GM12878 (cell line): ENCODE measurements at places on chromosomes 2 and 18.

GRCh38 chr2:102130647-102130991 is 11.9 kb upstream of the IL1R1 start:
- DNase-seq: no peak

- DNase-seq: no peak
These were observed 686.8 kb downstream of the ZEB2 start for GRCh38 chr2:143833015-143833660.

GRCh38 chr2:235029054-235029453 is 77.2 kb downstream of the SH3BP4 start:
- no peak for DNase-seq

DNA sequence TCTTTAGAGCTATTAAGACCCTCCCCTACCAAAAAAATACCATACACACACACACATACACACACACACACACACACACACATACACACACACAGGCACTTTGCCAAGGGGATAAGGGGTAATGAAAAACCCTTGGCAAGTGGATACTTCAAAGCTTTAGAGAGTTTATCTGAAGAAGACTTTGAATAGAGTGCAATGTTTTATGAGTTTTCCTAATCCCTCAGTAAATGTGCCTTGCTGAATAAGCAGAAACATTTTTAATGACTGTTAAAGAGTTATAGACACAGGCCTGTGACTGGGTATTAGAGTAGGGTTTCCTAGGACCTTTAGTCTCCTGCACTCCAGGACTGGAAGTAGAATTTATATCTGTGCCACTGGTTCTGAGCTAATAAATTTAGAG is 75.5 kb upstream of the CTAGE1 start:
- no peak for DNase-seq

DNA sequence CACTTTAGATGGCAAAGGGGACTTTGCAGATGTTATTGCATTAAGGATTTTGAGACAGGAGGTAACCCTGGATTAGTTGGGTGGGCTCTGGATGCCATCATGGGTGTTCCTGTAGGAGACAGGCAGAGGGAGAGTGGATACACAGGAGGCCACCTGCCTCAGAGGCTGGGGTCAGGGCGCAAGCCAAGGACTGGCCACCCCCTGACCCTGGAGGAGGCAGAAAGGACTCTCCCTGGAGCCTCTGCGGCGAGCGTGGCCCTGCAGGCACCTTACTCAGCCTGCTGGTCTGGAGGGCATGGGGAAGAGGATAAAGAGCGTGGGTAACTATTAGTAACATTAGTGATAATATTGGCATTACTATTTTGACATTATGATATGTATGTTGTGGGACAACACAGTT is 21.6 kb upstream of the OTOS start:
- no peak for DNase-seq

GRCh38 chr18:48934415-48934722 is 16.4 kb downstream of the SMAD7 start:
- DNase-seq: no peak

DNA sequence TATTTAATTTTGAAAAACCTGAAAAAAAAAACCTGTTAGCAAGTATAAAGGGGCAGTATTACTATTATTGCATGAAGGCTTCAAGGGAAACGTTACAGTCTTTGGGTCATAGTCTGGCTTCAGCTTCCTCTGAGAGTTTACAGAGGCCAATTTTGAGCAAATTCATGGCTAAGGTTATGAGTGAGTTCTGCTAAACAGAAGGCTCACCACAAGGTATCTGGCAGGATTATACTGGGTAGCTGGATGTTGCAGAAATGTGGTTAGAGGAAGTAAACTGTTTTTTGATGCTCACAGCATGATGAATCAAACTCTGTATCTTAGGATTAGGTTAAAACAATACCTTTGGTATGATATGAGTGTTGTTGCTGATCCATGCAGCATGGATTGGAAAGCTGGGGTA is 9.3 kb downstream of the MRPL19 start:
- DNase-seq: no peak

GRCh38 chr2:609881-610280 is 67.3 kb downstream of the TMEM18 start:
- no peak for DNase-seq

- DNase-seq: no peak
These were observed 9.3 kb upstream of the MGAT5 start for GRCh38 chr2:134244587-134244986.

- DNase-seq: no peak
These were observed 1.9 kb downstream of the CYP26B1 start for GRCh38 chr2:72145658-72146329.

DNA sequence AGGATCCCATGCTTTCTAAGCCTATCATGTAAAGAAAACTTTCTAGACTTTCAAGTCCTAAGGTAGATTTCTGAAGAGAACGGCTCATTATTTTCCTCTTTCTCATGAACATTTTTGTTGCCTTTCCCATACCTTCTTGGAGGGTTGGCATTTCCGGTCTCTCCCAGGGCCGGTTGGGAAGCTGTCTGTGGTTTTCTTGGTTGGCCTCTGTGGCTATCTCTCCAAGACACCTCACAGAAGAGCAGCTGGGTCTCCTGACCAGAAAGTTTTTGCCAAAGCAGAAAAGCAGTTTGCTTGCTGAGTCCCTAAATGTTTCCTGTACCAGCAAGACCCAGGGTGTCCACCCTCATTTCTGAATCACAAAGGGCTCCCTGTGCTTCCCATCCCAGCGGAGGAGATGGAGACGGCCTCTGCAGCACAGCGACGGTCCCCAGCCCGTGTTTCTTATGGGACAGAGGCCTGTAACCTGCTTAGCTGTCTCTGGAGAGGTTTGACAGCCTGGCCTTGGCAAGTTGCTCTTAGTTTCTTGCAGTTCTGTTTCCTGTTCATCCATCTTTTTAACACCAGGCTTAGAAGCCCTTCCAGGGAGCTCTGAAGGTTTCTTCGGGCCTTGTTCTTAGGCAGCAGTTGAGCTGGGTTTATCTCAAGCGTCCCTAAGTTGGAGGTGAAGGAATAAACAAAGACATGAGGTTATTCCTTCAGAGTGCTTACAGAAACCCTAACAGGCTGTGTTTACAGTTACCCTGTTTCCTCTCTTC is 39.8 kb downstream of the GREB1 start:
- no peak for DNase-seq

DNA sequence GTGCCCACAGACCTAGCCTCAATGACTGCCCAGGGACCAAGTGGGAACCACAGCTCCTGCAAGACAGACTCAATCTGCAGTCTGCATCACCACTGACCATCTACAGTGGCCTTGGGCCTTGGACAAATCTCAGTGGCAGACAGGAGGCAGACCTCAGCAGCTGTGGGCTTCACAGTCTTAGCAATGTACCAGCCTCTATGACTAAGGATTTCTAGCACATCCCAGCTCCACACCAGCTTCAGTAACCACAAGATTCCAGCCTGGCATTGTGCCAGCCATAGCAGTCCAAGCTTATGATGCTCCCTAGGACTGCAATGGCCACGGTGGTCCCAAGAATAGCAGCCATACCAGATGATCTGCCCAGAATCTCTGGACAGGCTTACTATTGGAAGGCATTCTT is 19.6 kb upstream of the WDR75 start:
- no peak for DNase-seq

DNA sequence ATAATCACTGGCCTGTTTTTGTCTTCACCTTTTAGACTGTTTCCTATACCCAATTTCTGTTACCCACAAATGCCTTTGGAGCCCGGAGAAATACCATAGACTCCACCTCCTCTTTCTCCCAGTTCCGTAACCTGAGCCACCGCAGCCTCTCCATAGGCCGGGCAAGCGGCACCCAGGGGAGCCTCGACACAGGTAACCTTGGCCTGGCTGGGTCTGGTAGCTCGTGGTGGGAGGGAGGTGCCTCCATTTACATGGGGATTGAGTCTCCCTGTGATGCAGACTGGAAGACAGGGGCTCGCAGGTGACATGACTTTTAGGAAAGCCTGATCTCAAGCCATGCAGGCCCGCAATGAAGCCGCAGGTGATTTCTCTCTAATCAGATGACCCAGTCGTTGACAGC is 100.6 kb downstream of the CABLES1 start:
- DNase-seq: no peak

DNA sequence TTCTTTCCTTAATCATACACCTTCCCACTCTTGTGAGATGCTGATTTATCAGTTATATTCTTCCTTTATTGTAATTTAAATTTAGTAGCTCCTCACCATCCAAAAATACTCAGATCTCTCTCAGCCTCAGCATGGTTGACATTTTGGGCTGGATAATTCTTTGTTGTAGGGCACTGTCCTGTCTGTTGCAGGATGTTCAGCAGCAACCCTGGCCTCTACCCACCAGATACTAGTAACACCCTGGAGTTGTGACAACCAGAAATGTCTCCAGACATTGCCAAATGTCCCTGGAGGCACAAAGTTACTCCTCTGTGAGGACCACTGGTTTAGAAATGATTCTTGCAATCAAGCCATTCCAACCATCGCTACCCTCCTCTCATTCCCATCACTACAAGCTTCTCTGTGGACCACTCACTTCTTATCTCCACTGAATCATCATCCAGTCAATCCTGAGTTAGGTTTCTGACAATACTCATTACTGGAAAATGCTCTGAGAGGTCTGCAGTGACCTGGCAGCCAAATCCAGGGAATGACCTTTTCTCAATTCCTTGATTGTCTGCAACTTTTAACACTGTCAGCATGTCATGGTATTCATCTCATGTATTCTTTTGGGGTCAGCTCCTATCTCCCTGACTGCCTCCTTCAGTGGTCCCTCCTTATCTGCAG is 43.3 kb downstream of the OSBPL6 start:
- no peak for DNase-seq

GRCh38 chr2:49737606-49738005 is 583.3 kb upstream of the FSHR start:
- no peak for DNase-seq

GRCh38 chr2:25198209-25198525 is 29.8 kb upstream of the POMC start:
- DNase-seq: no peak

DNA sequence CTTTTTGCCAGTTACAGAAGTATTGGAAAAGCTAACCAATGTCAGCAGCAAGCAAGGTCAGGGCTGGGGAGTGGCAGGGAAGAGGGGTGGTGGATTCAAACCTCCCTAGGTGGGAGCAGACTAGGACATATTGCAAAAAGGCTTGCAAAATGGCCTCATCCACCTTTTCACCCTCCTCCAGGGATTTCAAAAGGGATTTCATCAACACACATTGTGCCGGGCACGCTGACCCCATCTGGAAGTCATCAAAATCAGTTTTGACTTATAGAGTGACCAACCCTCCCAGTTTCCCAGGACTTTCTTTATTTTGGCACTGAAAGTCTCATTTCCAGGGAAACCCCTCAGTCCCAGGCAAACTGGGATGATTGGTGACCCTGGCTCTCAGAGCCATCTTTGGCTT is 94.7 kb downstream of the BIN1 start:
- DNase-seq: no peak

- DNase-seq: no peak
These were observed 45.3 kb downstream of the ZC3H15 start for GRCh38 chr2:186531257-186531775.

DNA sequence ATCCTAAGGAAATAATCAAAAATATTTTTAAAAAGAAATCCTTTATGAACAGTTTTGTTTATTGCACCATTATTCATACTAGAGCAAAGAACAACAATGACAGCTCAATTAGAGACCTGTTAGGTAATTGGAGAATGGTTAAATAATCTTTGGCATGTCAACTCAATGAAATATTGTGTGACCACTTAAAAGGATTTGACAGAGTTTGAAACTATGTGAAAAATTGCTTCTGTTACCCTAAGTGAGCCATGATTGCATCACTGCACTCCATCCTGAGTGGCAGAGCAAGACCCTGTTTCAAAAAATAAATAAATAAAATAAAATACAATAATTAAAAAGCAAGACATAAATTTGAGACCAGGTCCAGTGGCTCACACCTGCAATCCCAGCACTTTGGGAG is 66.1 kb upstream of the ATP8B1 start:
- DNase-seq: no peak

DNA sequence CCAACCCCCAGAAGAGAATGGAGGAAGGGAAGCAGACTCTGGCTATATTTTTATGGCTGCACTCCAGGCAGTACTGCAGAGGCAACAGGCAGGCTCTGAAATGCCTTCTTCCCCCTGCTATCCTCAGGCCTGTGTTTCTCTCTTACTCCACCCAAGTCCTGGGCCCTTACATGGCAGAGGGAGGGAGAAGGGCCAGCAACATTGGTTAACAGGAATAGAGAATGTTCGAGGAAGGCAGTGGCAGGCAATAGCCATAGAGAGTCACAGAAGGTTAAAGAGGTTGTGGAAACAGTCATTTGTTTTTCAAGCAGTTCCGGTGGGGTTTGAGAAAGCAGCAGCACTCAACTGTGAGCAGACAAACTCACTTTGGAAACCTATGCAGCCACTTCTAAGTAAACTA is 15.1 kb upstream of the DARS1 start:
- no peak for DNase-seq

DNA sequence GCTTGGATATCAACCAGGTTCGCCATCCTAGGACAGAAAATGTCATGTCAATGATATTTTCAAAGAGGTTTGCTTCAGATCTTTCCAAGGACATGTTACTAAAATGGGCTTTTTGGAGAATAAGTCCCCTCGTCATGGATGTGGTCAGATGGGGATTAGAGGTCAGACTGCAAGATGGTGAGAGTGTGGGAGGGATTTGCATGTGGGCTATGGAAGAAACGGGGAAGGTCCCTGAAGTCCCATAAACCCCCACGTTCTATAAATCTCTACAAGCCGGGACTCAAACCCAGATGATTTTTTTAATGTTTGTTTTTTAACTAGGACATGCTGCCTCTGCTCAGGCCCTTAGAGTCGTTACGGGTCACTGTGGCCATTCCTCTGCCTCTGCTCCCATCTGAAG is 37.7 kb upstream of the IGFBP5 start:
- DNase-seq: no peak

GRCh38 chr2:138454761-138455160 is 46.8 kb upstream of the SPOPL start:
- DNase-seq: no peak

- no peak for DNase-seq
These were observed 90.4 kb upstream of the SLC35G4 start for GRCh38 chr18:11518788-11519685.

DNA sequence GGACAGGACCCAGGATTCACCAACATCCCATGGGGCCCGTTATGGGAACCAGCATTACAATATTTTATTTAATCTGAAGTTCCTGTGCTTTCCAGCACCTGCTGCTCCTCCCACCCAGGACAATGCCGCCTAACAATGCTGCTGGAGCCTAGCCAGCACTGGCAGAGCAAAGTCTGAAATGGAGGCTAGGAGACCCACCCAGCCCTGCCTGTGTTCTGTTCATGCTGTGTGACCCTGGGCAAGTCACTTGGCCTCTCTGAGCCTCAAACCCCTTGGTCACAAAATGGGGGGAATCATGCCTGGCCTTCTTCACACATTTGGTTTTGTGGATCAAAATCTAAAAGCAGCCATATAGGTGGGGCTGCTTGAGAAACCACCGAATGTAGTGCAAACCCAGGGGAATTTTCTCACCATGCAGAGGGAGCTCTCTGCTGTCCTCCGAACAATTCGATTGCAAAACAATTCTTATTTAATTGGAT is 38.5 kb upstream of the ODC1 start:
- no peak for DNase-seq

- DNase-seq: peak; percentile 64
These were observed 1.1 kb upstream of the EPC2 start for GRCh38 chr2:148643421-148643820.

- no peak for DNase-seq
These were observed 1035.4 kb upstream of the ZEB2 start for GRCh38 chr2:145555360-145555759.
